Osteocyte (in vitro differentiated cells): ENCODE measurements at places on chromosomes 13 and 19. TPM values are rescaled to one million over a fixed set of nuclear protein-coding genes. Genes with fewer than 3 reads are reported as not detected.

The LPAR2 gene
- 6.8 and 7.4 TPM in 2 replicates for total RNA-seq

The CXCL17 gene
- total RNA-seq: not detected in 2 replicates

DNA sequence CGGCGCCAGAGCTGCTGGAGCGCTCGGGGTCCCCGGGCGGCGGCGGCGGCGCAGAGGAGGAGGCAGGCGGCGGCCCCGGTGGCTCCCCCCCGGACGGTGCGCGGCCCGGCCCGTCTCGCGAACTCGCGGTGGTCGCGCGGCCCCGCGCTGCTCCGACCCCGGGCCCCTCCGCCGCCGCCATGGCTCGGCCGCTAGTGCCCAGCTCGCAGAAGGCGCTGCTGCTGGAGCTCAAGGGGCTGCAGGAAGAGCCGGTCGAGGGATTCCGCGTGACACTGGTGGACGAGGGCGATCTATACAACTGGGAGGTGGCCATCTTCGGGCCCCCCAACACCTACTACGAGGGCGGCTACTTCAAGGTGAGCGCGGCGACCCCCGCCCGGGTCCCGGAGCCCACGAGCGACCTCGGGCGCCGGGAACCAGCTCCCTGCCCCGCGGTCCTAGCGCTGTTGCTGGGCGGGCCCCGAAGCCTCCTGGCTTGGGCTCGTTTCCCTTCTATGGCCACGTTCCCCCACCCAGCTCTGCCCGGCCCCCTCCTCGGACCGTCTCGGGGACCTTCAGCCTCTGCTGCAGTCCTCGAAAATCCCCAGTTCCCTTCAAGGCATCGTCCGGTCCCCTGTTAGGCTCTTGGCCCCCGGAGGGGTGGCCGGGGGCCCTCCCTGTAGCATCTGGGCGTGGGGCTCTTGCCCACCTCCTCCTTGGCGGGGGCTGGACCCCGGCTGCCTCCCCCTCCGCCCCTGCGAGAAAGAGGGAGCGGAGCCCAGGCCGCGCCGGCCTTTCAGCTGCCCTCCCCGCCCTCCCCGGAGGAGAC lies at the start of gene CDC34:
Gene CDC34 (plus strand): TSS at position 8 of the 808 bp plus-strand sequence. CDS start 172 bp downstream, at position 180.
- peak within 1 kb of the TSS; percentile 97 for H3K27ac ChIP-seq
- H3K4me1 ChIP-seq: peaks cover 22% of the 10 kb centered on the region
- H3K36me3 ChIP-seq: no peaks in the 10 kb centered on the region
- DNase-seq: no peak
- peak within 1 kb of the TSS; percentile 88 for H3K4me3 ChIP-seq

DNA sequence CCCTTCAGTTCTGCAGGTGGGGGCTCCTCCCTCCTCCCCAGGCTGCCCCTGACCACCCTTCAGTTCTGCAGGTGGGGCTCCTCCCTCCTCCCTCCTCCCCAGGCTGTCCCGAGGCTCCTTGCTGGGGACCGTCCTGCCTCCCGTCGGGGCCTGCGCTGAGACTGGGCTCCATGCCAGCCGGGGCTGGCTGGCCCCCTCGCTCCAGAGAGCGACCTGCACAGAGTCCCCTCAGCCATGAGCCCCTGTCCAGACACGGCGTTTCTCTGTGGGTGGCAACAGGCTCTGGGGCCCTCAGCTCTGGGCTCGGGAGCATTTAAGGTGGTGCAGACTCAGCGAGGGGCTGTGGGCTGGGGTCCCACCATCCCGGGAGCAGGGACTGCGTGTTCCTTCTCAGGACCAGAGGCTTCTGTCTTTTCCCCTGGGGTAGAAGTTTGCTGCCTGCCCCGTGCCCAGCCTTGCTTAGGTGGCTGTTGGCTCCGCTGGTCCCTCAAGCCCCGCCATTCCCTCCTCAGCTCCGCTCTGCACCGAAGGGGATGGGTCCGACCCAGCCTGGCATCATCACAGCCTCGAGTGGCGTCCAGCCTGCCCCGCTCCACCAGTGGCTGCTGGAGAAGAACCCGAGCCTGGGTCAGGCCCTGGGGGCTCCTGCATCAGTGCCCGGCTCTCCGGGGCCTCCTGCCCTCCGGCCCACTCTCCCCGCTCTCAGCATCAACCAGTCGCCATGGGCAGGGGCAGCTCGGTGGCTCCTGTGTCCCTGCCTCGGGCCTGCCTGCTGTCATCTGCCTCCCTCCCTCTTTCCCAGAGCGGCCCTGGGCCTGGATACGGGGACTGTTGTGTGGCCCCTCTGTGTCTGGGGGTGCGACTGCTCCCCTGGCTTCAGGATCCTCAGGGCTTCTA lies 27.6 kb downstream of the CSNK1G2 start:
- peaks cover 3% of the 10 kb centered on the region for H3K4me1 ChIP-seq
- H3K27ac ChIP-seq: no peak overlapping the region
- DNase-seq: no peak
- H3K36me3 ChIP-seq: peaks cover 4% of the 10 kb centered on the region
- H3K4me3 ChIP-seq: no peak overlapping the region

DNA sequence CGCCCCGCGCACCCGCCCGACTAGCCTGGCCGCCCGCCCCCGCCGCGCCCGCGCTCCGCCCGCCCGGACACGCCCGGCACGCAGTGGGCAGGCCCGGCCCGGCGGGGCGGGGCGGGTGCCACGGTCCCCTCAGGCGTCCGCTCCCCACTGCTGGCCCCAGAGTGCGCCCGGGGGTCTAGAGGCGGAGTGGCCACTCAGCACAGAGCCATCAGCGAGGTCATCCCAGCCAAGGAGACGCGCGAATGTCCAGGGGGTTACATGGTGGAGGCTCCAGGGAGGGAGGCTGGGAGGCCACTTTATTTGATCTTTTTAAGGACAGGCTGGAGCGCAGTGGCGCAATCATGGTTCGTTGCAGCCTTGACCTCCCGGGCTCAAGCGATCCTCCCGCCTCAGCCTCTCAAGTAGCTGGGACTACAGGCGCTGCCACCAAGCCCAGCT lies 236 bp upstream of the TINCR start:
- no peaks in the 10 kb centered on the region for H3K27me3 ChIP-seq
- H3K36me3 ChIP-seq: no peaks in the 10 kb centered on the region
- H3K4me3 ChIP-seq: peak overlapping the region; percentile 60
- H3K27ac ChIP-seq: no peak overlapping the region

DNA sequence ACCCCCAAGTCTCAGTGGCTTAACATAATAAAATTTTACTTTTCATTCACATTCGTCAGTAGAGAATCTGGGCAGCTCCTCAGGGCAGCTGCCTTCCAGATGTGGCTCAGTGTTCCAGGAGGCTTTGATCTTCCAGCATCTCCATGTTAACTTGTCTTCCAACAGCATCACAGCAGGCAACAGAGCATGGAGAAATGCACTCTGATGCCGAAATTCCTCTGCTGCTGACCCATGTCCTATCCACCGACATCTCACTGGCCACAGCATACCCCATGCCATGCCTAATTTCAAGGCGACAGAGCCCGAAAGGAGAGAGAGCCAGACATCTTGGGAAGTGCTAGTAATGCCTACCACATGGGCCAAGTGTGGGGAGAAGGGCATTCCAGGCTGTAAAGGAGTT lies 64.9 kb upstream of the MEDAG start:
- H3K4me1 ChIP-seq: no peaks in the 10 kb centered on the region
- no peak overlapping the region for H3K4me3 ChIP-seq
- DNase-seq: no peak

- no peak overlapping the region for H3K4me3 ChIP-seq
- H3K4me1 ChIP-seq: peaks cover 43% of the 10 kb centered on the region
- H3K27me3 ChIP-seq: no peaks in the 10 kb centered on the region
- H3K27ac ChIP-seq: no peak overlapping the region
Measured at GRCh38 chr19:39347332-39348164, 5.3 kb downstream of the SAMD4B start.

GRCh38 chr19:8045872-8046568 lies 6.5 kb upstream of the CCL25 start:
- H3K27me3 ChIP-seq: peaks cover 19% of the 10 kb centered on the region
- peaks cover 5% of the 10 kb centered on the region for H3K4me1 ChIP-seq
- no peak overlapping the region for H3K4me3 ChIP-seq
- H3K36me3 ChIP-seq: no peaks in the 10 kb centered on the region
- no peak overlapping the region for H3K27ac ChIP-seq
- DNase-seq: no peak

- H3K36me3 ChIP-seq: no peaks in the 10 kb centered on the region
- H3K4me3 ChIP-seq: peak overlapping the region; percentile 98
- DNase-seq: no peak
- peak overlapping the region; percentile 95 for H3K27ac ChIP-seq
- no peaks in the 10 kb centered on the region for H3K27me3 ChIP-seq
Measured at GRCh38 chr13:21175656-21176214, 617 bp downstream of the SKA3 start.

The NLRP8 gene
- total RNA-seq: not detected in 2 replicates

The C13orf42 gene
- not detected in 2 replicates for total RNA-seq

The DOHH gene
- total RNA-seq: 10.0 and 10.8 TPM in 2 replicates

DNA sequence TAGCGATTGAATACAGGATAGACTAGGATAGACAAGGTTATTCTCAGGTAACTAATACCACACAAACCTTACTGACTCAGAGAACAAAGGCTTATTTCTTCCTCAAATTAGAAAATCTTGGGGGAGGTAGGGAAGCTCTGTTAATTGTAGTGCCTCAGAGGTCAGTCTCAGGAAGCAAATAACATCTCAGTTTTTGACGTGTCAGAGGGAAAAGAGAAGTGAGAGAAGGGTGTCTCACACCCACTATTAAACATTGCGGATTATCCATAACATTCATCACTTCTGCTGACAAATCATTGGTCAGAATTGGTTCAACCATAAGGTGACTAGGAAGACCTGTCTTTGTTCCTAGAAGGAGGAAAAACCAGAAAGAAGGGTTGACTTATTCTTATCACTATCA lies 579.4 kb upstream of the MIR17HG start:
- H3K27me3 ChIP-seq: no peaks in the 10 kb centered on the region
- H3K4me1 ChIP-seq: peaks cover 3% of the 10 kb centered on the region
- no peak overlapping the region for H3K27ac ChIP-seq
- H3K4me3 ChIP-seq: no peak overlapping the region
- DNase-seq: no peak

- H3K36me3 ChIP-seq: peaks cover 14% of the 10 kb centered on the region
- H3K4me3 ChIP-seq: no peak overlapping the region
- H3K27me3 ChIP-seq: peaks cover 3% of the 10 kb centered on the region
Measured at GRCh38 chr19:35883882-35884281, 15.5 kb downstream of the APLP1 start.

GRCh38 chr19:18798384-18799352 lies 7.6 kb upstream of the COMP start:
- no peak overlapping the region for H3K27ac ChIP-seq
- H3K4me1 ChIP-seq: peaks cover 4% of the 10 kb centered on the region
- H3K4me3 ChIP-seq: no peak overlapping the region
- peaks cover 25% of the 10 kb centered on the region for H3K27me3 ChIP-seq
- H3K36me3 ChIP-seq: no peaks in the 10 kb centered on the region

DNA sequence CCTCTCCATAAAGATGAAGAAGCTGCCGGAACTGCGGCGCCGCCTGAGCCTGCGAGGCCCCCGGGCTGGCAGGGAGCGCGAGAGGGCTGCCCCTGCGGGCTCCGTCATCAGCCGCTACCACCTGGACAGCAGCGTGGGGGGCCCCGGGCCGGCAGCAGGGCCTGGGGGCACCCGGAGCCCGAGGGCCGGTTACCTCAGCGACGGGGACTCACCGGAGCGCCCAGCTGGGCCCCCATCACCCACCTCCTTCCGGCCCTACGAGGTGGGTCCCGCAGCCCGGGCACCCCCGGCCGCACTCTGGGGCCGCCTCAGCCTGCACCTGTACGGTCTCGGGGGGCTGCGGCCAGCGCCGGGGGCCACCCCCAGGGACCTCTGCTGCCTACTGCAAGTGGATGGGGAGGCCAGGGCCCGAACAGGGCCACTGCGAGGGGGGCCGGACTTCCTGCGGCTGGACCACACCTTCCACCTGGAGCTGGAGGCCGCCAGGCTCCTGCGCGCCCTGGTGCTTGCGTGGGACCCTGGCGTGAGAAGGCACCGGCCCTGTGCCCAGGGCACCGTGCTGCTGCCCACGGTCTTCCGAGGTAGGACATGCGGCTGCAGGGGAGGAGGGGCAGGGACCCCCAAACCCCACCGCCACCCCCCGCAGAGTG lies 2.7 kb downstream of the SYDE1 start:
- H3K36me3 ChIP-seq: peaks cover 16% of the 10 kb centered on the region
- peaks cover 15% of the 10 kb centered on the region for H3K4me1 ChIP-seq
- no peak overlapping the region for H3K4me3 ChIP-seq
- H3K27me3 ChIP-seq: no peaks in the 10 kb centered on the region
- H3K27ac ChIP-seq: no peak overlapping the region

DNA sequence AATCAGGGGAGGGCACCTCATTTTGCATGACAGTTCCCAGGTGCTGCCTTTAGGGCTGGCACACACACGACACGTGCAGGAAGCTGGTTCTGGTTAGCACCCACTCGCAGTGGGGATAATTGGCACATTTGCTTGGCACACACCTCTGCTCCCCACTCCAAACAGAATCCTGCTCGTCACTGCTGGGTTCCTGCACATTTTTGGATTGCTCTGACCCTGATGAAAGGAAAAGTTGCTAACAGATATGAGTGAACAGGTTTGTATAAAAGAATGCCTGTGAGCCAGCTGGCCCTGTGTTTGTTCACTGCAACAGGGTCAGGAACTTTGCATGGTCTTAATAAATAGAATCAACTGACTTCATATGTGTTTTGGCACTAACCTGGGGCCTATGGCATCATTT lies 1500.4 kb downstream of the EFNB2 start:
- DNase-seq: no peak
- H3K4me3 ChIP-seq: no peak overlapping the region
- H3K36me3 ChIP-seq: no peaks in the 10 kb centered on the region
- no peaks in the 10 kb centered on the region for H3K4me1 ChIP-seq
